ENCODE measurements at places on chromosomes 3 and 15.

- DNase-seq: no peak
These were observed 137.5 kb downstream of the MAGI1 start for GRCh38 chr3:65901226-65901625.

DNA sequence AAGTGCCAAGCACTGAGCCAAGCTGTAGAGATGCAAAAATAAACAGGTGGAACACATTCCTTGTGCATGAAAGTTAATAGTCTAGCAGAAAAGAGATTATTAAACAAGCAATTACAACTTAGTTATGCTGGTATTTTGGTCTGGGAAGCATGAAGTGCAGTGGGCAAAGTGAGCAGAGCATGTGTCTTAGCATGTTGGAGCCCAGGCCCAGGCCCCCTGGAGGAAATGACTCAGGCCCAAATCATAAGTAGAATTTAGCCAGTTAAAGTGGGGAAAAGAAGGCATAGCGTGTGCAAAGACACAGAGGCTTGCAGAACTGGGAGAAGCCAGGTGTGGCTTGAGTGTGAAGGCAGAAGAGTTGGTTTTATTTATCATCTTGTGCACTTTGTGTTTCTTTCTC is 163.8 kb upstream of the ATP11B start:
- no peak for DNase-seq

DNA sequence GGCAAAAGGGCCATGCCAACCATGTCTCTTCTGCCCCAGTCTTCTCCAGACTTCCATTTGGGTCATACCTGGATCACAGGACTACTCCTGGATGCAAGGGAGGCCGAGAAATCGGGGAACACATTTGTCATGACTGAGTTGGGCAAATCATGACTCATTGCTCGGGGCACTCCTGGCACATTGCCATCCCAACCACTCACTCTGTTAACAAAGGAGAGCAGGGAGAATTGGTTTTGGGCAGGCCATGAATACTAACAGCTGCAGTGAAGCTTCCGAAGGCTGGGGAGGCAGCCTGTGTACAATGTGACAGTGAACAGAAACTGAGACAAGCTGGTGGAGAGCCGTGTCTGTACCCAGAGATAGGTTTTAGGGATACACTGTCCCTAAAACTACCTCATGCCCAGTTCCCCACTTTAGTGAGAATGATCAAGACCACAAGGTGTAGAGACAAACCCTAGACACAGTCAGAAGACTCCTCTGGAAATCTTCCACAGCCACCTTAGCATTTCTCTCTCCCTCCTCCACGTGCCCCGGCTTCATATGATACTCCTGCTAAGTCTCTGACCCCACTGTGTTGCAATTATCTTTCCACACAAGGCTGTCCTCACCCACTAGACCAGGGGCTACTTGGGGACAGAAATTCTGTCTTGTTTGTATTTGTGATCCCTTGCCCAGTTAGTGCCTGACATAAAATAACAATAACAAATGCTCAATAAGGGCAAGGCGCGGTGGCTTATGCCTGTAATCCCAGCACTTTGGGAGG is 10.5 kb upstream of the BUB1B start:
- peak; percentile 3 for DNase-seq

DNA sequence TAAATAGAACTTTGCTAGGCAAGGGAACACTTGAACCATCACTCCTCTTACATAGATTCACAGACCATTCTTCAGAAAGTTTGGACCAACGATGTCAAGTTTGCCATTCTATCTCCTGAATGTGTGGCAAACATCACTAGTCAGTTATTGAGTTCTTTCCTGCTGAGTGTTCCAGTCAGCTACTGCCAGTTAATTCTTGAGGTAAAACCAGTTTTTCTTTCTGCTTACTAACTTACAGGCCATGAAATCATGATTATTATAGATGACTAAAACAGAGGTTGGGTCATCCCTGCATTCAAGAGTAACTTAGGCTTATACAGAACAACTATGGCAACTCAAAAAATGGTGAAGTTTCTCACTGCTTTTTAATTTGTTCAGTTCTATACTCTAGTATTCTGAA is 88.2 kb downstream of the AP4E1 start:
- DNase-seq: peak; percentile 49

- DNase-seq: no peak
These were observed 31.1 kb downstream of the SCN5A start for GRCh38 chr3:38618343-38618742.

- DNase-seq: no peak
These were observed 94.0 kb upstream of the LRRN1 start for GRCh38 chr3:3705090-3705775.

DNA sequence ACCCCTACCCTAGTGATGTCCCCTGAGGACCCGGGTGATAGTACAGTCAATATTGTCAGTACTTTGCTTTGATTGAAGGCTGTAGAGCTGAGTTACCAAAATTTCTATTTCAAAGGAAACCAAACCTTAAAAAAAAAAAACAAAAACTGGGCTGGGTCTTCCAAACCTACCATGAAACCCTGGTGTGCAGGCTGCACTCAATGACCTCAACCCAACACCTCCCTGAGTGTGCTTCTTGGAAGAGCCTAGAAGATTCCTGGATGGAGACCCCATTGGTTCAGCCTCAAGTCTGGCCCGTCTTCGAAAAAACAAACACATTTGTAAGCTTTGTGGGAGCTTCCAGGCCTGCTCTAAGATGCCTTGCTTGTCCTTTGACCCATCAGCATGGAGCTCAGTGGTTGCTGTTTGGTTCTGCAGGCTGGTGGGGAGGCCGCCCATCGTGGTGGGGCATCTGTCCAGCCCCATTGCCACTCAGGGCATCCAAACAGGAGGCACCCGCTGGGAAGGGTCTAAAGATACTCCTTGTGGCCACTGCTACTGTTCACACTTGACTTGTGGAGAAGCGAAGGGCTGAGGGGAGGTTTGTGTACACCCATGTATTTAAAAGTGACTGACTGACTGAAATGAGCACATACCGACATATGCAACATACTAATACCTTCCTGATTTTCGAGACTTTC is 32.2 kb downstream of the CRTAP start:
- DNase-seq: no peak

DNA sequence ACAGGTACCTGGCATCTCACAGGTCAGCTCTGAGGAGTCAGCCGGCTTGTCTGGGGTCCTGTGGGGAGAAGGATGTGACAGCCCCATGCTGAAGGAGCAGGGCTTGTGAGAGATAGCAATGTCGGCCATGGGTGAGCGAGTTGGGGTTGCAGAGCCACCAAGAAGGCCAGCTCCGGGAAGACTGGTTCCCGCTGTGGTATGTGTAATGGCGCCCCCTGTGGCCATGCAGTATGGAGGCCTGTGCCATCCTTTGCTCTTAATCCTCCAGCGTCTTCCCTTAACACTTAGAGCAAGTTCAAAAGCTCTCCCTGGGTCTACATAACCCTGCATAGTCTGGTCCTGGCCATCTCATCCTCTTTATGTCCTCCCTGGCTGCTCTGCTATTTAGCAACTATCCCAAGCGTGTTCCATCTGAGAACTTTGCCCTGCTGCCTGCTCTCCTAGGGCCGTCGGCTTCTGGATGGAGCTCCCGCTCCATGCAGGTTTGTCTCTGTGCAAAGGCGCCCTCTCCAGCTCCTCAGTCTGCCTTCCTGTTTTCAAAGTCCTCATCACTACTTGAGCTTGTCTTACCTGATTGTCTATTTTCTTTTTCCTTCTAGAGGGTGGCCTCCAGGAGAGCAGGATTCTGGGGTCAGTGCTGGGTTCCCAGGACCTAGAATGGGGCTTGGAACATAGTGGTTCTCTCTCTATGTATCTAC is 40.8 kb upstream of the IQCF6 start:
- DNase-seq: no peak

DNA sequence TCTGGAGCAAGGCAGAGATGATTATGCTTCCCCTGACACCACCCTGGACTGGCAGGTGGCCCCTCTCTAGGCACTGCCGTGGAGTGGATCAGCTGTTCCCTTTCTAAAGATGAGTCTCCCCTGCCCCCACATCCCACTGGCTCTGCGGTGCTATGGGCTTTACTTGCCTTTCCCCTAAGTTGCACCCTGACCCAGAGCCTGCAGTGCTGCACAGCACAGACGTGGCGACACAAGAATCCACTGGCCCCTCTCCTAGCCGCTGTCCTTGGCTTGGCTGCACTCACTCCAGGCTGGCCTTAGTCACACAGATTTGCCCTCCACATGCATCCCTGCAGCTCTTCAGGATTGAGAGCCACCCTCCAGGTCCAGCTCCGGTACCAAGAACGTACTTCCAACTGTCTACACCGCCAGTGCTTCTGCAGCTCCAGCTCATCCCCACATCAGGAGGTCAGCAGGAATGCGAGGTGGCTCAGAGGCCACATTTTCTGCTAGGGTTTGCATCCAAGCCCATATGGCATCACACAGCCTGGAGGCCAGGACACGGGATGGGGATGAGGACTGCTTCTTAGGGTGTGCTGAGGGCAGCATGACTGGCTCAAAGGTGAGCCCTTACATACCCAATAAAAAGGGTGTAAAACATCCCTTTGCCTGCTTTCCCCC is 82.4 kb upstream of the RASGRF1 start:
- no peak for DNase-seq

GRCh38 chr3:126979046-126979628 is 3.8 kb upstream of the PLXNA1 start:
- DNase-seq: no peak

Data from GM04503 (cell line).